ENCODE measurements at places on chromosomes 6 and 20.

GRCh38 chr6:36349240-36349639, 12.6 kb upstream of the BNIP5 start:
- DNase-seq, result peak; percentile 76

GRCh38 chr6:11601776-11602605, 64.4 kb downstream of the TMEM170B start:
- DNase-seq, result no peak

DNA sequence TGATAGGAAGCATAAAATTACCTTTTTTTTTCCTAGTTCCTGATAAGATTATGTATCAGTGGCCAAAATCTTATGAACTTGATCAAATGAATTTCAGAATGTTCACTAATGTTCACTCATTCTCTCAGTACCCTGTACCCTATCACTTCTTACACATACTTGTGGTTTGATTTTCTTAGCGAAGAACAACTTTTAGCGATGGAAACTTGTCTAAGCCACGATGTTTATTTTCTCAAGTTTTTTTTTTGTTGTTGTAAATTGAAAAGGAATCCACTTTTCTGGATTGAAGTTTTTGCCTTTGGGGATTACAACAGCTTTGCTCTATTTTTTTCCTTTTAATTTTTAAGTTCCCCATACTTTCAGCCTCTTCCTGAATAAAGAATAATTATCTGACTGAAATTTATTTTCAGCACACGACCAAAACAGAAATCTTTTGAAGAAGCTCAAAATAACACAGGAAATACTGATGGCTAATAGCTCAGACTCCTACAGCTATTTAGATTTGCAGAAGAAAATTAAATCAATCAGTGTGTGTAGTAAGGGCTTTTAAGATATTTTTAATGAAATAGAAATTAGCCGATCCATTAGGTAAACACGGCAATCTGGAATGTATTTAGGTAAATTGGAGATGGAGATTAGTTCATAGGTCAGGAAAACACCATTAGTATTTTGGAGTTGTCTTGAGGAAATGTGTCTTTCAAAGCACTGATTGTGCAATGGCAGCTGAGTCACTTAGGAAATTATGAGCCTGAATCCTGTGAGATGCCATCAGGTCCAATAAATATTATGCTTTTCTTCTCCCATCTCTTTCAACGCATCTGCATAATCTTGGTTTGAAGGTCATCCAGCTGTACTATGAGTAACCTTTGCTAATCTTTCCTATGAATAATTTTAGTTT, 217.5 kb downstream of the GJA1 start:
- no peak for DNase-seq

DNA sequence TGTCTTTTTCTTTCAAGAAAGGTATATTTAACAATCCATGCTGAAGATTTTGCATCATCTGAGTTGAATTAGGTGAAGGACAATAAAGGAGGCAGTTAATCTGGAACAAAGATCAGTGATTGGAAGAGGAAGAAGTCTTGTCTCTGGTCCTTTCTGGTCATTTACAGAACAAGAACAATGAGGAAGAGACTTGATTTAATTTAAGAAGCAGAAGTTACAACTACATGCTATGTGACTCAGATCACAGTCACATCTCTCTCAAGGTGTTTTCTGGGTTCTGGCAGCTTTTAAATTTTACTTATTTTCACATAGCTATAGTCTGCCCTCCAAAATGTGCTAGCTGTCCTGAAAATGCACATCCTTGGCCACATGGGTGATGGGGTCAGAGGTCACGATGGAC, 53.5 kb upstream of the DEK start:
- no peak for DNase-seq

GRCh38 chr20:24916412-24916811, 32.7 kb upstream of the CST7 start:
- DNase-seq, result no peak

DNA sequence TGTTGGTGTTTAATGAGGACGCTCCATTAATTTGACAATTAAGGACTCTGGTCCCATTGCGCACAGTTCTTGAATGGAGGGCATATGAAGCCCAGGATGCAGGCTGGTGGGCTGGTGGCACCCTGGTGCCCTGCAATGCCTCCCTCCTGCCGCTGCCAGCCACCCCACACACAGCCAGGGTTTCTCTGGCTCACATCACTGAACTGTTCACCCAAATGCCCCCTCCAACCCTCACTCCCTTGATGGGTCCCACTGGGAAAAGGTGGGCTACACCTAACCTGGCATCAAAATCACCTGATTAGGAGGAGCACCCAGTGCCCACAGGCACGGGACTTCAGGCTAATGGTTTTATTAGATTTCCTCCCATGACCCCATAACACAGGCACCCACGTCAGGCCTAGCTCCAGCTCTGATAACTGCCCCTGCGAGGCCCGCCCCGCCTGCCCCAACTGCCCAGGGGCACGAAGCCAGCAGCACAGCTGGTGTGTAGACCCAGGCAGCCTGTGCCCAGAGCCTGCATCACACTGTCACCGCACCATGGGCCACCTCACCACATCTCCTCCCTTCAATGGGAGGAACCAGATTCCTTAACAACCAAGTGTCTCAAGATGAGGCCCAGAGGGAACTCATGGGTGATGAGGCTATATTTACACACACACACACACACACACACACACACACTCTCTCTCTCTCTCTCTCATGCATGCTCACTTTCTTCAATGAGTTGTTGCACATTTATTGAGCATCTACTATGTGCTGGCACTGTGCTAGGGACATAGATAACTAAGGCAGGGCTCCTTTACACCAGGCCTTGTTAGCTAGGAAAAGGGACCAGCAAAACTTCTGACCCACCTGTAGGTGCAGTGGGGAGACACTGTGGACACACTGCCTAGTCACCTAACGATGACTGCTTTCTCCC, 107.3 kb downstream of the NOL4L start:
- DNase-seq, result no peak

Data from tongue (tissue), 3 donors.